ENCODE measurements at places on chromosomes 13 and 19.

DNA sequence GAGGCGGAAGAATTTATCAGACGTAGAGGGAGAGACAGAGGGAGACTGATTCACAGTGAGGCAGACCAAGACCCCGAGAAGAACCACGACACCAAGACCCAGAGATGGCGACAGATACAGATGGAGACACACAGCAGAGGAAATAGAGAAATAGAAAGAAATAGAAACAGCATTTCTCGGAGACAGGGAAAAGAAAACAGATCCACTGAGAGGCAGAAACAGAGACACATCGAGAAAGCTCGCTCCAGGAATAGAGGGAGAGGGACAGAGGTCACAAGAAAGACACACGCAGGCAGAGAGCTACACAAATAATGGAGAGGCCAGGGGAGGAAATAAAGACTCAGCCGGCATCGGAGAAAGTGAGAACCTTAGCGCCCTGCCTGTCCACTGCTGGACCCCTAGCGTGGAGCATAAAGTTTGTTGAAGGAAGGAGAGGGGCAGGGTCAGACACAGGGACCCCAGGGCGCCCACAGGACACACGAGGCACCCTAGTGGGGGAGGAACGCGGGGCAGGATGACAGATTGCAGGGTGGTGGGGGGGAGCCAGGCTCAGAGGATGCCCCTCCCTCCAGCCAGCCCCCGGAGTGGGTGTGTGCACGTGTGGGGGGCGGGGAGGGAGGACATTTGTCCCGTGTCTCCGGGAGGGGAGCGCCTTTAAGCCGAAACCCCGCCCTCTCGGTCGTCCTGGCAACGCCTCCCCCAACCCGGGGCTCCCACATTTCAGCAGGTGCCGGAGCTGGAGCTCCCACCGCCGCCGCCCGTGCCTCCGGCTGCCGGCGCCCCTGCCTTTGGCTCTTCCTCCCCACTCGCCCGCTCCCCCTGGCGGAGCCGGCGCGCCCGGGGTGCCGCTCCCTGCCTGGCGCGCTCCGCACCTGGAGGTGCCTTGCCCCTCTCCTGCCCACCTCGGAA is at the start of gene PRKCG:
Gene PRKCG (plus strand): TSS at position 716 of the 909 bp plus-strand sequence. CDS start 298 bp downstream, outside the sequence.
- peak; percentile 21 for DNase-seq

DNA sequence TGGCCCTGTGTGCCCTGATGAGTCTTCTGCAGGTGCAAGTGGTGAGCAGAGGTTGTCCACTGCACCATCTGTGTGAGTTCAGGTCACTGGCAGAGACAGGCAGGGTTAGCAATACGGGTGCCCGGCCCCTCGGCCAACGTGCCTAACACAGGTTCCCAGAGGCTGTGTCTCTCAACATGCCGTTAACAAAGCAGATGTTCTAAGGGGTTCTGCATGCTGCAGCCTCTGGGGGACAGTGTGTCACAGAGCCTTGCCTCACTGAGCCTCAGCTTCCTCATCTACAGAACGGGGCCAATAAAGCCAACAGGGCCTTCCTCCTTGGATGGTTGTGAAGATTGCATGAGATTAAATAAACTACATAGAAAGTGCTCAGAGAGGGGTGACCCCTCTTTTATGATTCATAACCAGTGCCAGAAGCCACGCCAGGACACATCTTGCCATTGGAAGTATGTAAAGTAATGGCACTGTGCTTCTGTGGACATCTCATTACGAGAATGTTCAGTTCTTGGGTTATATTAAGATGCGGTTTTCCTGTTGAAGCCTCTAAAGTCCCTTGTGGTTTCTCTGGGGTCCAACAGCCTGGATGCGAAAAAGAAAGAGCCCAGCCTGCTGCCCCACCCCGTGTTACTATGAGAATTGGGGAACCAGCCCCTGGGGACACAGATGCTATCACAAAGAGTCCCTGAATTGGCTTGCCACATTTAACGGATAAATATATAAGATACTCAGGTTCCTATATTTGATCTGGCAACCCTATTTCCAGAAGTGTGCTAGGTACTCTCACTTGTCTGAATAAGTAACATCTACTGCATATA is 11.2 kb upstream of the ARHGEF18 start:
- no peak for DNase-seq

GRCh38 chr13:73248711-73249580 is 190.1 kb downstream of the KLF5 start:
- DNase-seq, result no peak

DNA sequence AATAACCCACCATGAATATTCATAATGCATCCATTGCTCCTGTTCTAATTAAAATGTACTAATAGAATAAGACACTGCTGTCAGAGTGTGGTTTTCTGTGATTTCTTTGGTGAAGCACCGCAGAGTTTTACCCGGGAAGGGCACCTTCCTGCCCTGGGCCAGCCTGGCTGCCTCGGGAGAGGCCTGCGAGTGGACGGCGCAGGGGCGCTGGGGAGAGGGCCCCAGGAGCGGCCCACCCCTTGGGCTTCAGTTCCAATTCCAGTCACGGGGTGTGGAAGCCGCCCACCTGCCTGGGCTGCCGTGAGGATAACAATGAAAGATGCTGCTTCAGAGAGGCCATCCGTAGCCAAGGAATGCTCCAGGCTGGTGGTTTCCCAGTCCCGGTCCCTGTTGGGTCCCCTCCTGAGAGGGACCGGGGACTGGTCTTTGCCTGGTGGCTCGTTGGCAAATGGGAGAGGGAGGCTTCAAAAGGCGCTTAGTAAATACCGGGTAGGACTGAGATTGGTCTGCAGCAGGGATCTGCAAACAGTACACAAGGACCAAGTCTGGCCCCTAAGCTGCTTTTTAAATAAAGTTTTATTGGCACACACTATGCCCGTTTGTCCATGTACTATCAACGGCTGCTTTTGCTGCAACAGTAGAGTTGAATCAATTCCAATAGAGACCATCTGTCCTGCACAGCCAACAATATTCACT is 18.0 kb downstream of the TCF3 start:
- DNase-seq, result no peak

DNA sequence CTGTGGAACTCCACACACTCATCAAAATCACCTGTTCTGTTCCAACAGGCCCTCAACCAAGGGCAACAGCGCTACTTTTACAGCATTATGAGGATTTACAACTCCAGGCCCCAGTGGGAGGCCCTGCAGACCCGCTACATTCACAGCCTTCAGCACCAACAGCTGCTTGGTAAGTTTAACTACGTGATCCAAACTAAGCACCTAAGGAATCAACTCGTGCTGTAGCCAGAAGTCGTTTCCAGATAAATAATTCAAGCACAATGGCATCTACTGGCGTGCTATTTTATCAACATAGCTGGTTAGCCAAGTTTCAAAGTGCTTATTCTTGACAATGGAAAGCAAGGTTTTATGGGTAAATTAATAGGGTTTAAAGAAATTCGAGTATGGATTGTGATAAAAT is 5.3 kb downstream of the FAM216B start:
- no peak for DNase-seq

GRCh38 chr13:91357613-91358386 is 10.3 kb downstream of the MIR17HG start:
- no peak for DNase-seq

DNA sequence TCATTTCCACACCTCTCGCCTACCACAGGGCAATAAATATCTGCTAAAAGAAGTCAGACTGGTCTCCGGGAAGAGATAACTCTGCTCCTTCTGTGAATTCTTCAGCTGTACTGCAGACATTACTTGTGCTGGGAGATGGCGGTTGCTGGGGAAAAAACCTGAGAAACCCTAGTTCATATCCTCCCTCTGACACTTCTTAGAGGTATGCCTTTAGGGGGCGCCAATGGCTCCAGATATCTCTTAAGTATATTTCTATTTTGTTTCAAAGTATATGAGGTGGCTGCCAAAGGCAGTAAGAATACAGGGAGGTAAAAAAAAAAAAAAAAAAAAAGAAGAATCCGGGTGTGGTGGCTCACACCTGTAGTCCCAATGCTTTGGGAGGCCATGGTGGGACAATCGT is 175.2 kb downstream of the PAN3 start:
- DNase-seq, result no peak

DNA sequence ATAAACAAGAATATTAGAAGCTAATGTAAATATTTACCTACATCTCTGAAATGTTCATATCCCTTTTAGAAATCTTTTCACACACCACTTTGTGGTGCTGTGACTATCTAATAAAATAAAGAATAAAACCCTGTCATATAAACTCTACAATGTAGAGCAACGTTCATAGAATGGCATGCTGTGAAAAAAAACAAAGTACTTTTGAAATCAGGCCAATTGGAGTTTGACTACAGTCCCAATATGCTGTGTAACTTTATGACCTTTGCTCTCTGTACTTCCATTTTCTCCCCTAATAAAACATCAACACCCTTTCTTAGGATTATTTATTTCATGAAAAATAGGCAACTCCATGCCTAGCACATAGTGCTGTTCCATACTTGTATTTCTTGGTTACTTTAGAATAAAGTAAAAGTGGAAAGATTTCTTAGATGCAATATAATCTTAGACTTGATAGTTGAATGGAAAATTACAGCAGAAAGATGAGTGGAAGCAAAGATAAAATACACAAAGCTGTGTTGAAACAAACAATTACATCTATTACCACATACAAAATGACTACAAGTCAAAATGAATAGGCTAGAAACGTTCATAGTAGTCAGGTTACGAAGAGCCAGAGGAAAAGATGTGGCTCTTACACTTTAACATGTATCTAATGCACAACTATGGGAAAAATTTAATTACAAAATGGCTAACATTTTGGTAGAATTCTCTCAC is 613.2 kb upstream of the SLITRK5 start:
- DNase-seq, result no peak

GRCh38 chr19:10105509-10106099 is 558 bp upstream of the PPAN start:
- no peak for DNase-seq

DNA sequence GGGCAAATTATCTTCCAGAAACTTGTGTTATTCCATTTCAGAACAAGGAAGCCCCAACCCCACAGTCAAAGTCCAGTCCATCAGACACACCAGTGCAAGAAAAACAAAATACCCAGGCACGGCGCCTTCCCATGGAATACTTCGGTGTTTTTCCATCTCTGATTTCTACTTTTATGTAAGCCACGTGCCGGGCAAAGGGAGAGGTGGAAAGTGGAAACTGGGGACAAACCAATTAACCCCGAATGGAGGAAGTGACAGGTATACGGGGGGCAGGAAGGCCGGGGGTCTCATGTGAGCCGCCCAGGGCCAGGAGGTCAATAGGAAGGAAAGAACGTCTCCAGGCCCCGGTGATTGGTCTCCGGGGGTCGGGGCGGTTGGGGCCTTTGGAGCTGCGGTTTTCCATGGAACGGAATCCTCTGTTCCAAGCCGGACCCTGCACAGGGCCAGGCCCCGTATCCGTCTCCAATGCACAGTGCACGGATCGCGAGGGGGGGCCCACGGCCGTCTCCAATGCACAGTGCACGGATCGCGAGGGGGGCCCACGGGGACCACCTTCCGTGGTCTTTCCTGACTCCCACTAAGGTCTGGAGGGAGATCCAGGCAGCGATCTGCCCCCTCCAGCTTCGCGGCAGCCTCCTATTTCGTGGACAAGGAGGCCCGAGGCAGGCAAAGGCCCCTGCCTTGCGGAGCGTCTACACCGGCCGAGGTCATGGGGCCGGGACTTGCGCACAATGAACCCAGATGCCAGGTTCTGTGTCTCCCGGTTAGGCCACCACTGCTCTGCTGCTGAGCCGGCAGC is 79.7 kb downstream of the GADD45B start:
- no peak for DNase-seq

- DNase-seq, result no peak
Observed at GRCh38 chr13:41554626-41555386, 97.5 kb downstream of the RGCC start.

GRCh38 chr13:51590971-51591627 is 6.8 kb downstream of the WDFY2 start:
- DNase-seq, result no peak

GRCh38 chr19:5691822-5692722 is 2.0 kb downstream of the RPL36 start:
- DNase-seq, result no peak

DNA sequence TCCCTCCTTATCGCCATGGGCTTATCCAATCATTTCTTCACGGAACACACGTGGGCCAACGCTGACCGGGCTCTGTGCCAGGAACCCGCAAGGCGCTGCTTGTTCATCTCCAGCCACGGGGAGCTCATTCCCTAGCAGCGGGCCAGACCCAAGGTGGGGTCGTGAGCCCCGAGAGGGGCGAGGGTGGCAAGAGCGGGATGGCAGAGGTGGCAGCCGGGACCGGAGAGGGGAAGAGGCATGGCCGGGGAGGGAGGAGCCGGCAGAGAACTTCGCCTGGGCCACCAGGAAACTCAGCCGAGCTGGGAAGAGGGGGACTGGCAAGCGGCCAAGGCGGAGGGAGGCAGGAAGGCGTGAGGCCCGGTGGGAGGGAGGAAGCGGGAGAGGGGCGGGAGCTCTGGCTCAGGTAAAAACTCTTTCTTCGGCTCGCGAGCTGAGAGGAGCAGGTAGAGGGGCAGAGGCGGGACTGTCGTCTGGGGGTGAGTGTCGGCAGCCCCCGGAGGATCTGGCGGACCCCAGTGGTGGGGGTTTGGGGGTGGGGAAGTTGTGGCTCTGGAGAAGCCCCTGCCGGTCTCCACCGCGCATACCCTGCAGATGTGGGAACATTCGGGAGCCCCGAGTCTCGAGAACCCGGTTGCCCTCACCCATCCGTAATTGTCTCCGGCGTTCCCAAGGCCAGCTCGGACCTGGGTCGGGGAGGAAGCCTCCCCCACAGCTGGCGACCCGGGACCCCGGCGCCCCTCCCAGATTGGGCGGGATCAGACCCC is at the start of gene B3GNT3:
Gene B3GNT3 (plus strand): TSS at position 408 of the 764 bp plus-strand sequence. CDS start 12,670 bp downstream, outside the sequence.
- DNase-seq, result no peak

DNA sequence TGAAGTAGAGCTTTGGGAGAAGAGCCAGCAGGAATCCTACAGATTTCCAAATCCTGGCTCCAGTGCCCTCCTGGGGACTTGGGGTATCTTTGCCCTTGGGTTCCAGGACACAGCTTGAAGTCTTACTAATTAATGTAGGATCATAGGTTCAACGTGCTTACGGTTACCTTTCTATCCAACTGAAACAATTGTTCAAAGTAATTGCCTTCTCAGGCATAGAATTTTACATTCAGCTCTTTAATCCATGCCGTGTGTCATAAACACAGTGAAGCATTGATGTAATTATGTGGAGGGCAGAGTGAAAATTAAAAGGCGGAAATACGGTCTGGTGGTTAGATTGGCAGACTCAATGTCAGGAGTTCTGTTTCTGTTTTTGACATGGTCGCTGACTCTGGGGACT is 170.4 kb downstream of the COG6 start:
- DNase-seq, result no peak

GRCh38 chr13:71964491-71965100 is 97.6 kb upstream of the DACH1 start:
- no peak for DNase-seq

GRCh38 chr13:36369268-36370107 is 23.3 kb upstream of the SPART start:
- DNase-seq, result no peak

DNA sequence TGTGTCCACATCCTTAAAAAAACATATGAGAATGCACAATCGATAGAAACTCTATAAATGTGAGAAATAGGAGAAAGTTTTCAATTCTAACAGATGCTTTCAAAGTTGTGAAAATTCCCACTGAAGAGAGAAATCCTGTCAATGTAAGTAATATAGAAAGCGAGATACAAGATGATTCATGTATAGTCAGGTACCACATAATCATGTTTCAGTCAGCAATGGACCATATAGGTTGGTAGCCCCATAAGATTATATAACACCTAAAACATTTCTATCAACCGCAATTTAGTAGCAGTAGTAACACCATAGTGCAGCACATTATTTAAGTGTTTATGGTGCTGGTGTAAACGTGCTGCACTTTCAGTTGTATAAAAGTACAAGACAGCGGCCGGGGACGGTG is 18.5 kb downstream of the ZNF791 start:
- no peak for DNase-seq
